Stimulated activated CD4-positive, alpha-beta T cell treated with anti-CD3 and anti-CD28 coated beads, Interleukin-2, amount 100 ng/mL, for 24 hours (primary cell): ENCODE measurements at places on chromosomes 6 and 20.

- DNase-seq, result no peak
Observed at GRCh38 chr6:57313711-57314471, 3.5 kb upstream of the PRIM2 start.

- DNase-seq, result peak; percentile 65
Observed at GRCh38 chr6:159692303-159693127, 526 bp downstream of the SOD2 start.

GRCh38 chr6:14217728-14218518 lies 100.4 kb downstream of the CD83 start:
- DNase-seq, result no peak

- no peak for DNase-seq
Observed at GRCh38 chr6:90186637-90187371, 109.8 kb downstream of the BACH2 start.

GRCh38 chr6:40436685-40437604 lies 150.2 kb downstream of the LRFN2 start:
- no peak for DNase-seq

GRCh38 chr20:53899351-53900167 lies 170.8 kb downstream of the BCAS1 start:
- peak; percentile 73 for DNase-seq
